Posterior cingulate gyrus (tissue), 11 donors: ENCODE measurements at places on chromosomes 3 and 15.

GRCh38 chr15:41790756-41791546 lies 16.7 kb downstream of the MAPKBP1 start:
- DNase-seq: no peak

DNA sequence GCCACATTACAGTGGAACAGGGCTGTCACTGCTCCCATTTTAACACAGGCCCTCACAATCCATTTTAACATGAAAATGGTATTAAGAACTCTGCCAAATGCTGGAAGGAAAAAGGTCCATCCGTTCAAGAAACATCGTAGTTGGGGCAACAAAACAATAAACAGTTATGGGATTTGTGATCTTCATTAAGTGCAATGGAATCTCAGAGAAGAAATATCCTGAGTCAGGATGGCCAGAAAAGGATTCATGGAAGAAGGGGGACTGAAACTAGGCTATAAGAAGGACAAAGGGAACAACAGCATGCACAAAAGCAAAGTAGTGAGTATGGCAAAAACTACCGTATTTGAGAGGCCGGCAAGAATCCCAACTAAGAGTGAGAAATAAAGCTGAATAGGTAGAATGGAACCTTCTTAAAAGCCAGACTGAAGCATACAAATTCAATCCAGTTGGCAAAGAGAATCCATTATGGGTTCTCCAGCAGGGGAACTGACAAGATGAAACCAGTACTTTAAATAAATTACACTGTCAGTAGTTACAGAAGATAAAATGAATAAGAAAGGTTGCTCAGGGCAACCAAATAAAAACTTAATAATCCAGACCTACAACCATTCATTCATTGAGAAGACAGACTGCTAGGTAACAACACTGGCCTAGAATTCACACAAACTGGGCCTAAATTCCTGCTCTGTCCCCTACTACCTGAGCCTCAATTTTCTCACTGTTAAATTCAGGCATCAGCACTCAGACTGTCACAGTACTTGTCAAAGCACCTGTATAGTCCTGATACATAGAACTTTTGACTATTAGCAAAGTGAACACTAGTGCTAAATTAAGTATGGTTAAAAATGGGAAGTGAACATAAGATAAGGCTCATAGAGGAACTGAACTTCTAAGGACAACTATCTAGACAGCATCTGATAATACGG lies 6.3 kb downstream of the TBL1XR1 start:
- no peak for DNase-seq

GRCh38 chr3:134605556-134605955 lies 45.3 kb downstream of the KY start:
- no peak for DNase-seq

GRCh38 chr15:88067331-88067685 lies 189.2 kb downstream of the NTRK3 start:
- no peak for DNase-seq

DNA sequence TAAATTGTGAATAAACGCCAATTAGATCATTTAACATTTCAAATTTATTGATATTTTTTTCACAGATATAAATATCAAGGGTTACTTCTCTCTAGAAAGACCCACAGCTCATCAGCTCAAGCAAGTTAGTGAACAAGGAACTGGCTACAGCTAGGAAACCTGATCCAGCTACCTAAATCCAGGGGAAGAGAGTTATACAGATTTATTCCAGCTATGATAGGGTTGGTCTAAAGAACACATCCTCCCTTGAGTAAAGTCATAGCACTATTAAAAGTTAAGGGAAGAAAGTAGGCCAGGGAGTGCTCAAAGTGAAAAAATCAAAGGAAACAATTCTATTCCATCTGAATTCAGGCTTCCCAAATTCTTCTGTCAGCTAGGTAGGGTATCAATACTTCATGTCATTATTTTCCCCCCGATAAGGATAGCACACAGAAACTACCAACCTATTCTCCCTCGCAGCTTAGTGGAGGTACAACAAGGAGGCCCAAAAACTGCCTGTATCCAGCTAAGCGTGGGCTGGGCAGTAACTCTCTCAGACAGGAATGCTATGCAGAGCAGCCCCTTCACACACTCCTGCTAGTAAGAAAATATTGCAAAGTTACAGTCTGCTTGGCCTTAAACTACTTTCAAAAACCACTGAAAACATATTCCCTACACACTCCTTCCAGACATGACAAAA lies 44.0 kb downstream of the DCUN1D1 start:
- no peak for DNase-seq
